DMS79 treated with DMSO at 0.1 percent for 48 hours (cell line): ENCODE measurements at places on chromosomes 7 and 10.

DNA sequence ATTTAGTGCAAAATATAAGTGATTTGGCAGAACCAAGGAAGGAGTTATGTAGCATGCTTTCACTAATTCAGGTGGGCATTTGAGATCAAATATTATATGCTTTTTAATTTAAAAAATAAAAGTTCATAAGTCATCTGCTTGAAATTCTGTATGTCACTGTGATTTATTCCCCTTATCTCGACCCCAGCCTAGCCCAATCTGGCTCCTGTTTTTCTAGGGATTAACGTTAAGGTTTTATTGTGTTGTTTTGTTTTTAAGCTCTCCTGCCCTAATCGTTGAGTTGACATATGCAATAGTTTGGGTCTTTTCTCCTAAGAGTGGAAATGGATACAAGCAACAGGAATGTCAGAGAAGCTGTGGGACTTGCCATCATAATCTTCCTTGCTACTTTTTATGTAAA lies 42.6 kb downstream of the WIPF3 start:
- no peak for DNase-seq

DNA sequence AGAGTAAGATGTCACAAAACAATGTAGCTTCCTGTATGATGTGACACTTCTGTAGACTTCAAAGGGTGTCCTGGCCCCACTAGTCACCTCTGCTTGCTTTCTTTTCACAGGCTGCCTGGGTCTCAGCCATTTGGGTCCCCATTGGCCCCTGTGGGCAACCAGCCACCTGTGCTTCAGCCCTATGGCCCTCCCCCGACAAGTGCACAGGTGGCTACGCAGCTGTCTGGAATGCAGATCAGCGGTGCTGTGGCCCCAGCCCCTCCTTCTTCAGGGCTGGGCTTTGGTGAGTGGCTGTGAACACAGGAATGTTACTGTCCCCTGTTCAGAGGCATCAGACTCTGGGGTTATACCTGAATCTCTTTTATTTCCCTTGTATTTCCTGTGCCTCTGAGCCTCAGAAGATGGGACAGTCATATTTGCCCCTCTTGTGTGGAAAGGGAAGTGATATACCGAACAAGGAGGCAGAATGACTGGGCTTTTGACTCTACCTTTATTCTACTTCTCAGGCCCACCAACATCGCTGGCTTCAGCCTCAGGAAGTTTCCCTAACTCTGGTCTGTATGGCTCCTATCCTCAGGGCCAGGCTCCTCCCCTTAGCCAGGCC lies 15.4 kb downstream of the SEC24C start:
- DNase-seq = peak; percentile 73

GRCh38 chr10:69807696-69808095 lies 6.0 kb downstream of the COL13A1 start:
- no peak for DNase-seq

DNA sequence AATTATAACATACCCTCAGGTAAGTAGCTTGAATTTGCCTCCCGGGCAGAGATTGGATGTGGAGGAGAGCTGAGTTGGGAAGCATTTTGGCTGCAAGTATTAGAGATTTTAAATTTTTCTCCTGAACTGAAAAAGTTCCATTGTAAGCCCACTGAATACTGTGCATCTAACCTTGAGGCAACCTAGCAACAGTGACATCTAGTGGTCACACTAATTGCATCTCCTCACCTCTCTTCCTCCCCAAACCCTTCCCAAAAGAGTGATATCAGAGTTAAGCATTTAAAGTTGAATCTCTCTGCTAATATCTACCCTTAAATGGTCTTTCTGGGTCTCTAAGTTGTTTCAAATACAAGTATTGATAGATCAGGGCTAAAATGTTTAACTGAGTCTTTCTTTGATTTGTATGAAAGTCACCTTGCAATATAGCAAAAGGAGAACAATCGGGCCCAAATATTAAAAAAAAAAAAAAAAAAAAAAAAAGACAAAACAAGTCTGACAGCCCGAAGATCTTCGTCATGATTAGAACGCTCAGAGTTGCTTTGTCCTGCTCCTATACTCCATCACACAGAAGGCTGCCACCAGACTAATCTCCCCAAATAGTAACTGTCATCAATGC lies 40.4 kb upstream of the DLX5 start:
- DNase-seq = peak; percentile 52

- DNase-seq = no peak
These were observed 166.5 kb downstream of the TMEM26 start for GRCh38 chr10:61286686-61287085.

DNA sequence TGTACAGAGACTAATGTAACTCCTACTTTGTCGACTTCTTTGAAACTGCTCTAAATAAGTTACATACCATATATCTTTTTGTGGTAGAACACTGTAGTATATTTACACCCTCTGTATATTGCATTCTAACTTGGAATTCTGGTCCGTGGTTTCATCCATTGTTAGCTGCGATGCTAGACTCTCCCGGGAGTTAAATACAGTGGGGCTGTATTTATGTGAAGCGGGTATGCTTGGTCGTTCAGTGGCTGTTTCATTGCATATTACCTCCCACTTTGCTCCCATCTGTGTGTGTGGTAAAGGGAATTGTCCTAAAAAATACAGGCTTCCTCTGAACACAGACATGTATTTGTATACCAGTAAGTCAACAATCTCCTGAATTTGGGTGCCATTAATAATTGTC lies 231.1 kb downstream of the SLC25A13 start:
- no peak for DNase-seq

DNA sequence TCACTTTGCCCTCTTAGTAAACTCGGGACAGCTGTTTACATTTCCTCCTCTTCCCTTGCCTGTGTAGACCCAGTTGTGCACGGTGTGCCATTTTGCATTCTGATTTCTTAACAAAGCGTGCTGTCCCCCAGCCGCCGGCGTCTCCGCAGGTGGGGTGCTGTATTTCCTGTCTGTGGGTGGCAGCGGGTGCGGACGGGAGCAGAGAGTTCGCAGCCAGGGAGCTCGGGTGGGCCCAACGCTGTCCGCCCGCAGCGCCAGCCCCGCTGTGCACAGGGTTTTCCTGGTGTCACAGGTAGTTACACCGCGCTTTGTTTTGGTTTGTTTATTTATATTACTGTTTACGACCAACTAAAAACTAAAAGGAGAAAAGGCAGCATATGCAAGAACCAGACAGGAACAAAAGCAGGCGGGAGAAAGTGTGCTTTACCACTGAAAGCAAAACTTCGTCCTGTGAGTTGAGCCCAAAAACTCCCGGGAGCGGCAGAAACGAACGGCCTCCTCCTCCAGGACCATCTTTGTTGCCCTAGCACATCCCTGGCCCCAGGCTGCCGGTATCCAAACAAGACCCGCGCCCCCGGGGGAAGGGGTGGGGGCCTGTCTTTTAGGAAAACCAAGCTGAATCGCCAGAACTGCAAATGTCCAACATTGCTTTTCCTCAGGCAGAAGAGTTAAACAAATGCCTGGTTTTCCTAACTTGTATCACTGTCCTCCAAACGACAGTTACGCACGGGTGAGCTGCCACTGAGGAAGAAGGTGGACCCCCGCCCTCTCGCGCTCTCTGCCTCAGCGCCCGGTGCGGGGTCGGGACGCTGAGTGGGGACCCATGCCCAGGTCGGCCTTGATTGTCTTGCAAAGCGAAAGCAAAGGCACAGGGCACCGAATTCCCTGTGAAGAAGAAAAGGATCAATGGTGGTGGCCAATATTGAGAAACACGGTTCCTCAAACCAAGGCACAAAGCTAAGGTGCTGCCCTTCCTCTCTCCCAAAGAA lies 45.9 kb upstream of the DRGX start:
- no peak for DNase-seq

DNA sequence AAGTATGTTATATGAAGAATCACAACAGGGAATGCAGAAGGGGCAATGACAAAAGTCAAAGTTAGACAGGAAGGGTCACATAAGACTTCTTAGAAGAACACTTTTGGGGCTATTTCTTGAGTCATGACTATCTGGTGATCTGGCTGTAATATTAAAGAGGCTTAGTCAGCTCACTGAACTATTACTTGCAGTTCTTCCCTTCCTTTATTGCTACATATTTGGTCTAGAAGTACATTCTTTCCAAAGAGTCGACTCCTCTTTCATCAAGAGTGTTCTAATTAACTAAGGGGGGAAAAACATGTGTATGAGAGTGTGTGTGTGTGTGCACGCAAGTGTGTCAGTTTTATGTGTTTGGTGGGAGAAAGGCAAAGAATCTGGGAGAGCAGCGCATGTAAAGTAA lies 247.3 kb upstream of the LRRTM3 start:
- DNase-seq = no peak

DNA sequence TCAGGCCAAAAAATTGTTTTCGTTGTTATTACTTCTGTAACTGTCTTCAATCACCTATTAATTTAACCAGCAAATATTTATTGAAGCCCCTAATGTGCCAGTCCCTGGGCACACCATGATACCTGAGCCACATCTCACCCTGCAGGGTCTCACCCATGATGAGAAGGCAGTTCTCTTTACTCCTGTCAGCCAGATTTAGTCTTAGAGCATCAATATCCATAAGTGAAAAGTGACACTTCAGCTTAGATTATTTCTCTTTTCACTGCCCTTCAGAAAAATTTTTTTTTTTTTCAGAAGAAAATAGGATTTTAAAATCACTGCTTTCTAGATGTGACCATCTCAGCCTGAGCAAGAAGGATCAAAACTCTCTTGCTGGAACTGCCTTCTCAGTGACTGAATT lies 258.6 kb upstream of the NFE2L3 start:
- no peak for DNase-seq

- DNase-seq = no peak
These were observed 13.5 kb upstream of the MGAM2 start for GRCh38 chr7:142098004-142098403.

- no peak for DNase-seq
These were observed 222.4 kb downstream of the RPS24 start for GRCh38 chr10:78255796-78256638.

DNA sequence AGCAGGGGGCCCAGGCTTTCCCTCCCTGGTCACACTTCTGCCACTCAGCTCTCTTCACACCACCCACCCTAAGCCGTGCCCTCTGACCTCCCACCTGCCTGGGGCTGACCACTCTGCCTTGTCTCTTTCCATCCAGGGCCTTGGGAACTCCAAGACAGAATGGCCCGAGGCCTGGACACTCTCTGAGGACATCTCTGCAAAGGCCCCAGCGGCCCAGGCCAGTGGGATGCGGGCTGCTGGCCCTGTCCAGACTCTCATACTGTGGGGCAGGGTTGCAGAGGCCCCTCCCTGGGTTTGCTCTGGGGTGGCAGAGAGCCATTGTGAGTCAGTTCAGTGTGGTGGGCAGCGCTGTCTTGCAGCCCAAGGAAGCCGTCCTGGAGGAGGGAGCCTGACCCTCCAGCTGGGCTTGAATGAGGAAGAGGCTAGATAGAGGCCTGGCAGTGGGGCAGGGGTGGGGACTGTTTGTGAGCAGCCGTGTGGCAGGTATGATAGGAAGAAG lies 39.9 kb upstream of the RABGEF1 start:
- no peak for DNase-seq

DNA sequence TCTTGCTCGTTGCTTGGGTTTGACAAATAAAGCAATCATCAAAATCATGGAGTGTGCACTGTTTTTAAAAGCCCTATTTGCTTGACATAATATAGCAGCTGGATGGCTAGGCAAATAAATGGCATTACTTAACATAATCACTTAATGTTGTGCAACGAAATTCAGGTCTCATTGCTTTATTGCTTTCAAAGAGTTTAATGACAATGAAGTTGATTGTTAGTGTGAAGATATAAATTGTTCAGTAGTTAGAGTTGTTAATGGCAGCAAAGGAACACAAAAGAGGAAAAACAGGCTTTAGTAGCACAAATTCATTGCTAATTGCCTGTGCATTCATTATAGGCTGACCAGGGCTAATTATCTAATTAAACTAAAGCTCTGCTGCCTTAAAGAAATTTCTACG lies 7.6 kb upstream of the ADO start:
- DNase-seq = no peak

GRCh38 chr7:43647339-43647672 lies 64.4 kb downstream of the STK17A start:
- peak; percentile 63 for DNase-seq

DNA sequence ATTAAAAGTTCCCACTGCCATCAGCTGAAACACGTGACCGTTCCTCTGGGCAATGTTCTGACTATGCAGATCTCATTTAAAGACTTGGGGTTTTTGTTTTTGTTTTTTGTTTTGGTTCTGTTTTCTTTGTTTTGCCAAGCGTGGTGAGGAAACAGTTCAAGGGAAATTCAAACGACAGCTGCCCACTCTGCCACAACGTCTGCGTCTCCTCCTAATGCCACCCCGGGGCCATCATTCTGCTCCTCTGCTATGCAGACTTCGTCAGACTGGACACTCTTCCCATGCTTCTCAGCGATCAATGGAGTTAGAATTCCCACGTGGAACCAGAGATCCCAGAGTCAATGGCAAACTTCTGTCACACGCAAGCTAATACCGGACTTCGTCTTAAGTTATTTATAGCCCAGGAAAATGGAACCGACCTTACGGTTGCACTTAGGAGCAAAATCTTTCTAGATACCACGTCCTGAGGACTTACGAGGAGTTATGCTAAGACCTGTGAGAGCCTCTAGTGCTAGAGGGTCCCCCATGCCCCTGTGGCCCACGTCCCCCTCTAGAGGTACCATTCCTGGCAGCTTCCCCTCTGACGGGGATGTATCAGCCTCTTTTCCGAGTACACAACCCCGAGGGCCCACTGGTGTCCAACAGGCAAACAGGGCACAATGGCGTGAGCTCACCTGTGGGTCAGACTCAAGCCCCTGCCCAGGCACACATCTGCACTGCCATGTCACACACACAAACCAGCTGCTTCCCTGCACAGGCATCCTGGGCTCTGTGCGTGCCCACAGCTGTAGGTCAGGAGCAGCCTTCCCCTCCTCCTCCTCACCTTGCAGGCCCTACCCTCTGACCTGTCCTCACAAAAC lies 24.4 kb downstream of the EBF3 start:
- DNase-seq = no peak

DNA sequence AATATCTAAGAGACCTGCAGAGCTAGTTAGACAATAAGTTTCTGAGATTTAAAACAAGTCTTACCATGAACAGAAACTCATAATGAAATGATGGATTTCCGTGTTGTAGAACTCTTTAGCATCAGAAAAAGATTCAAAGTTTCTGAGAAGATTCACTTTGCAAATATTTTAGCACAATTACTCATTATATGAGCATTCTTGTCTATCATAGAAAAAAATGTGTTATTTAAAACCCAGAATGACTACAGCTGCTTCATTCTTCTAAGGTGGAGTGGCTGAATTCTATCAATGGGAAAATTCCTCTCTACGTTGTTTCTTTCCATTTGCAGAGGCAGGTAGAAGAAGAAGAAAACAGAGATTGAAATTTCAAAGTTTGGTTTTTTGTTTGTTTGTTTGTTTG lies 21.0 kb upstream of the RALA start:
- DNase-seq = no peak

DNA sequence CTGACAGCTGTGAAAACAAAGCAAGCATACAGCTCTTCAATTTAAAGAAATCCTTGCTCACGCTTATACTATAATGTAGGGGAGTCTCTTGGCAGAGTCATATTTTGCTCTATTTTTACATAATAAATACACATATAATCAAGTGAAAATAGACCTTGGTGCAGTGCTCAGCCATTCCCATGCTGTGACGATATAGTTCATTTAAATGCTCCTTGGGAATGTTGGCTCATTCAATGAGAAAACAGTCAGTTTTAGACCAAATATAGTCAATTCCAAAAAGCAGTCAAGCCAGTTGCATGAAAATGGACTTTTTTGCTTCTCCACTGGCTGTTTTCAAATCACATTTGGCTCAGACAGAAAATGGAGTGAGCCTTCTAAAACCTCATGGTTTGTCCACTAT lies 587.4 kb downstream of the SUGCT start:
- DNase-seq = no peak

- no peak for DNase-seq
These were observed 91.0 kb downstream of the BTAF1 start for GRCh38 chr10:92014620-92015019.

GRCh38 chr10:130638991-130639390 lies 502.8 kb downstream of the GLRX3 start:
- no peak for DNase-seq

- DNase-seq = no peak
These were observed 169.4 kb downstream of the ADARB2 start for GRCh38 chr10:1567742-1568495.
